HT1080 (cell line): ENCODE measurements at places on chromosomes 5 and 9.

- DNase-seq, result peak; percentile 63
Observed at GRCh38 chr9:14428781-14429230, 114.9 kb upstream of the NFIB start.

GRCh38 chr5:174291162-174291561, 245.7 kb downstream of the NSG2 start:
- no peak for DNase-seq

GRCh38 chr5:158990979-158991775, 108.5 kb downstream of the EBF1 start:
- DNase-seq, result no peak

- no peak for DNase-seq
Observed at GRCh38 chr5:152274224-152274623, 130.9 kb downstream of the NMUR2 start.

DNA sequence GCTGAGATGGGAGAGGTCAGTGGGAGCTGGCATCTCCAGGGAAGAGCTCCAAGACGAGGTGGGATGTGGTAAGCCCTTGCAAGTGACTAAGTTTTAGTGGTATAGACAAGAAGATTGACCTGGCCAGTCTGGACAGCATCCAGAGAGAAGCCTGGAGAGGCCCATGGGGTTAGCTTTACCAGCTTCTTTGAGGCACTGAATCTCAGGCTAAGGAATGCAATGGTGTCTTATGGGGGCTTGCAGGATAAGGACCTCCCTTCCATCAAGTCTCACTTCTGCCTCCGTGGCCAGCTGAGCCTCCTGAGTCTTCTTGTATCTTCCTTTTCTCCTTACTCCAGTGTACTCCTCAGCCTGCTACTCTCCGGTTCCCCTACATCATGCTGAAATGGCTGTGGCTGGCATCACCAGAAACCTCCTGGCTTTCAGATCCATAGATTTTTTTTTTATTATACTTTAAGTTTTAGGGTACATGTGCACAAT, 56.5 kb upstream of the JADE2 start:
- DNase-seq, result peak; percentile 24

- no peak for DNase-seq
Observed at GRCh38 chr5:14251733-14252132, 108.6 kb downstream of the TRIO start.

DNA sequence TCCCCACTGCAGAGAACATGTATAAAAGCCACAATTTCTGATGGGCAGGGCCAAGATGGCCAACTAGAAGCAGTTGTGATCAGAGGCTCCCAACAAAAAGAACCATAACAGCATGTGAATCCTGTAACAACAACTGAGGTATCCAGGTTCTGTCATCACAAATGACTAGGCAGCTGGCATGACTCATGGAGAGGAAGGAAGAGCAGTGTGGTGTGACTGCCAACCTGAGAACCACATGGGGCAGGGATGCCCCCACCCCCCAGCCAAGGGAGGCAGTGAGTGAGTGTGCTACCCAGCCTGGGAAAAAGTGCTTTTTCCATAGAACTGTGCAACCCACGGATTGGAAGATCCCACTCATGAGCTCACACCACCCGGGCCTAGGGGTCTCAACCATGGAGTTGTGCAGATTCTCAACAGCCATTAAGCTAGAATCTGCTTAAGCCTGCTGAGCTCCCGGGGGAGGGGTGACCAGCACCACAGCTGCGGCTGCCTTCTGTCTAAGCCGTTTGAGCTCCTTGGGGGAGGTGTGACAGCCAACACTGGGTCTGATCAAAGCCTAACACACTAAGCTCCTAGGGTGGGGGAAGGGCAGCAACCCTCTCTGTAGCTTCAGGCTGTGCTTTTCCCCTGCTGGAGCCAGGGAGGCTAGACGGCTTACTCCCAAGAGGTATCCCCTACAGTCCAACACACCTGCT, 80.1 kb upstream of the DMAC1 start:
- peak; percentile 92 for DNase-seq

DNA sequence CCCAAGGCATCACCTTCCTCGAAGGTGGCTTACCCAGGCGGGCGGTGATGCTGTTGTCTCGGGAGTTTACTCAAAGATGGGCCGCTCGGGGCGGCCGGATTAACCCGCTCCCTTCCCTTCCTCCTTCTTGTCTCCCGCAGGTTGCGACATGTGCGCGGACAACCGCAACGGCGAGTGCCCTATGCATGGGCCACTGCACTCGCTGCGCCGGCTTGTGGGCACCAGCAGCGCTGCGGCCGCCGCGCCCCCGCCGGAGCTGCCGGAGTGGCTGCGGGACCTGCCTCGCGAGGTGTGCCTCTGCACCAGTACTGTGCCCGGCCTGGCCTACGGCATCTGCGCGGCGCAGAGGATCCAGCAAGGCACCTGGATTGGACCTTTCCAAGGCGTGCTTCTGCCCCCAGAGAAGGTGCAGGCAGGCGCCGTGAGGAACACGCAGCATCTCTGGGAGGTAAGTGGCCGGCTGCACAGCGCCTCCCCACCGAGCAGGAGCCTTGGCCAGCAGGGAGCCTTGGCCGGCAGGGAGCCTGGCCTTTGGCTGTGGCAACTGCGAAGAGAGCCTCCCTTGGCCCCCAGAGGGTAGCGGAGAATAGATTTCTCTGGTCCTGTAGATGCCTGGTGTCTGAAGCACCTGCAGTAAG, 10.6 kb downstream of the PRDM6 start:
- no peak for DNase-seq

DNA sequence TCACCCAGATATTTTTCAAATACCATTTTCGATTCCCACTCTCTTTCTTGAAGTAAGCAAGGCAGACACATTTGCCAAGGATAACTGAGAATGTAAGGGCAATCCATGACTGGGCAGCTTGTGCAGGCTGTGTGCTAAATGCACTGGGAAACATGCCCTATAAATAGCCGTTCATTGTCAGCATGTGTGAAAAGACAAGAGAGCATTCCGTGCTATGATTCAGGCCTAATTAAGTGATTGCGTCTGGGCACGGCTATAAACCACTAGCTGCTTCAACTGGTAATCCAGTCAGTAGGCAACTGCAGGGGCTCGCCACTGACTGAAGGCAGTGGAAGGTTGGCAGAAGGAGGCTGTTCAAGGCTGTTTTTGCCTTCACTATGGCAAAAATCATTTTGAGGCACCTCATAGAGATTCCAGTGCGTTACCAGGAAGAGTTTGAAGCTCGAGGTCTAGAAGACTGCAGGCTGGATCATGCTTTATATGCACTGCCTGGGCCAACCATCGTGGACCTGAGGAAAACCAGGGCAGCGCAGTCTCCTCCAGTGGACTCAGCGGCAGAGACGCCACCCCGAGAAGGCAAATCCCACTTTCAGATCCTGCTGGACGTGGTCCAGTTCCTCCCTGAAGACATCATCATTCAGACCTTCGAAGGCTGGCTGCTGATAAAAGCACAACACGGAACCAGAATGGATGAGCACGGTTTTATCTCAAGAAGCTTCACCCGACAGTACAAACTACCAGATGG, at the start of gene HSPB3:
Gene HSPB3, plus strand, starts transcription at position 287 of the 745 bp plus-strand sequence. Its CDS starts 91 bp downstream, at position 378.
- DNase-seq, result no peak

DNA sequence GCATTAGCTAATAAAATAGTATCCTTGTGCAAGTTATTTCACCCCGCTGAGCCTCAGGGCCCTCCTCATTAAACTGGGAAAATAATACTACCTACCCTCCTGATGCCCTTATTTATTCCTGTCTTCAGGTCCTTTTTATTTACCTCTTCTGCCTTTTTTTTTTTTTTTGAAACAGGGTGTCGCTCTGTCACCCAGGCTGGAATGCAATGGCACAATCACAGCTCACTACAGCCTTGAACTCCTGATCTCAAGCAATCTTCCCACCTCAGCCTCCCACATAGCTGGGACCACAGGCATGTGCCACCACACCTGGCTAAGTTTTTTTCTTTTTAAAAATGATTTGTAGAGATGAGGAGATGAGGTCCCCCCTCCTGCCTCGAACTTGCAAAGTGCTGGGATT, 20.9 kb downstream of the HBEGF start:
- DNase-seq, result no peak

- peak; percentile 57 for DNase-seq
Observed at GRCh38 chr9:2727966-2728613, 10.8 kb downstream of the KCNV2 start.

- DNase-seq, result no peak
Observed at GRCh38 chr5:160382346-160382745, 11.9 kb upstream of the C1QTNF2 start.

GRCh38 chr5:154071799-154072413, 33.1 kb downstream of the MFAP3 start:
- no peak for DNase-seq

GRCh38 chr9:121610638-121610953, 40.8 kb upstream of the DAB2IP start:
- DNase-seq, result no peak

DNA sequence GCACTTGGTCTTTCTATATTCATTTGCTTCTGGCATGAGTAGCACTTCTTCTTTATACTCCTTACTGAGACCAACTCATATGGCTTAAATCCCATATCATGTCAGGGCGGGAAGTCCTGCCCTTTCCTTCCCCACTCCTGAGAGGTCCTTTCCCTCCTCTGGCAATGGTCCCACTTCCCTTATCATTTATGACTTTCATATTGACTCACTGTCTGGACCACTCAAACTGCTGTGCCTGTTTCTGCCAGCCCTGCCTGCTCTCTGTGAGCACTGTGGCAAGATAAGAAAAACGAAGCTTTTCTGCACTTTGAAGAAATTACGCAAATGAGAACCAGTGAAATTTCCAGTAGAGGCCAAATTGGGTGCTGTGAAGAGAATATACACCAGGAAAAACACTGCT, 58.1 kb downstream of the ZNF474 start:
- peak; percentile 24 for DNase-seq

DNA sequence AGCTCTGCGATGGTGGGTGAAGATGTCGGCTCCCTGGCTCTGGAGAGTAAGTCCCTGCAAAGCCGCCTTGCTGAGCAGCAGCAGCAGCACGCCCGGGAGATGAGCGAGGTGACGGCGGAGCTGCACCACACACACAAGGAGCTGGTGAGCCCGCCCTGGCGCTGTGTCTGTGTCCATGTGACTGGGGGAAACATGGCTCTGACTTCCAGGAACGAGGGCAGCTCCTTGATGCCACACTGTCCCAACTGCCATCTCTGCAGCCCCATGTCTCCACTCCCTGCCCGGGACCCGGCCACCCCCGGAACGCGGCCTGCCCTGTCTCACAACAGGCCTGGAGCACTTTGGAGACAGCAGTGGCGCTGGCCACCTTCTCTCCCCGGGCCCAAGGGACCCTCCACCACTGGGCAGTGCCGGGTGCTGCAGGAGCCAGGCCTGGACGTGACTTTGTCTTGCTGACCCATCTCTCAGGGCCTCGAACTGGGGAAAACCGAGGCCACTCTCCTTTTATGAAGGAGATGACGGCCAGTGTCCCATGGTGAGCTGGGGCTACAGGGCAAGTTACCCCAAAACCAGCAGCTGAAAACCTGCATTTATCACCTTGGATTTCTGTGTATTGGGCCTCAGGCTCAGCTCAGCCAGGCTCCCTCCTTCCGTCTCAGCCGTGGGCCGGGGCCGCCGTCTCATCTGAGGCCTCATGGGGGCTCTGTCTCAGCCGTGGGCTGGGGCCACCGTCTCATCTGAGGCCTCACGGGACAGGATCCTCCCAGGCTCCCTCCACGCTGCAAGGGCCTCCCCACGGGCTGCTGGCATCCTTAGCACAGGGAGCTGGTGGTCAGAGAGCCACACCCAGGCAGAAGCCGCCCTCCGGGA, 28.6 kb downstream of the CEP72 start:
- no peak for DNase-seq

DNA sequence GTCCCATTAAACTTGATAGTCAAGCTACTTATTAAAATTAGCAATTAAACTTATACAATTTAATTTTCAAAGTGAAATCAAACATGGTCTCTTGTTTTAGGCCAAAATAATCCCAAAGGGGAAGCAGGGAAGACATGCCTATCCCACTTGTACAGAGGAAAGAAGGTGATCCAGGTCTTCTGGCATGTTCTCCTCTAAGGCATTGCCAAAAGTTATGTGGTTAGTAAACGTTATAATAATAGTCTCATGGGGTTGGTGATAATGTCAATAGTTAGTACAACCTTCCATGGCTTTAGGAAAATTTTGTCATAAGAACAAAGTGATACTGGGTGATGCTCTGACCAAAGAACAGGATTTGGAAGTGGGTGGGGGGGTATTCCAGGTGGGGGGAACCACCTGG, 52.8 kb downstream of the ROR2 start:
- DNase-seq, result no peak

DNA sequence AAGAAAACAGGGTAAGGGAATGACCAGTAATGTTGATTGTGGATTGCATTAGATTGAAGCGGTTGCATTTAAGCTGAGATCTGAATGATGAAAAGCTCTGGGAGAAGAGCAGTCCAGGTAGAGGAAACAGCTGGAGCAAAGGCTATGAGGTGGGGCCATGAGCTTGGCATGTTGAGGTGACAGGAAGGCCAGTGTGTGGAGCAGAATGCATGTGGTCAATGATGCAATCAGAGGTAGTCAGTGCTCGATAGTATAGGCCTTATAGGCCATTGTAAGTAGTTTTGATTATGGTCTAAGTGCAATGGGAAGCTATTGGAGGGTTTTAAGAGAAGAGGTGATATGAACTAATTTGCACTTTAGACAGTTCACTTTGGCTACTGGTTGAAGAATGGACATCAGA, 270.4 kb downstream of the ARHGAP26 start:
- DNase-seq, result no peak

GRCh38 chr9:85036496-85036895, 367.0 kb downstream of the NTRK2 start:
- DNase-seq, result no peak

DNA sequence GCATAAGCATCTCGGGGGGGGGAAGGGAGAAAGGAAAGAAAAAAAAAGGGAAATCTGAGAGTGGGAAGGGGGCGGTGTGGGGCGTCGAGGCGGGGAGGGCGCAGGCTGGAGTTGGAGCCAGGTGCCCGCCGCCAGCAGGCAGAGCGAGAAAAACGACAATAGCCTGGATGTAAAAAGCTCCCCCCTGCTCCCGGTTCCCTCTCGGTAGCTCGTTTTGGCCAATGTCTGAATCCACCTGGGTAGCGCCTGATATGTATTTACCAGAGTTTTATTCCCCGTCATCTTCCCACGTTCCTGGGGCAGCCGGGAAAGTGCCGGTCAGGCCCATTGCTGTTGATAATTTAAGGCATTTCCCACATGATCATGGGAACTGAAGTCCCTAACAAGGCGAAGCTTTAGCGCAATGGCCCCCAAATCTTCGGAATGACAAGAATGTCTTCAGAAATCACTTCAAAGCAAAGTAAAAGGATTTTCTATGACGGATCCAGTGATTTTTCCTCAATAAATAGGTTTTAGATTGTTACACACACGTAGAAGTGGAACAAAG, 3.0 kb upstream of the OTP start:
- DNase-seq, result no peak

DNA sequence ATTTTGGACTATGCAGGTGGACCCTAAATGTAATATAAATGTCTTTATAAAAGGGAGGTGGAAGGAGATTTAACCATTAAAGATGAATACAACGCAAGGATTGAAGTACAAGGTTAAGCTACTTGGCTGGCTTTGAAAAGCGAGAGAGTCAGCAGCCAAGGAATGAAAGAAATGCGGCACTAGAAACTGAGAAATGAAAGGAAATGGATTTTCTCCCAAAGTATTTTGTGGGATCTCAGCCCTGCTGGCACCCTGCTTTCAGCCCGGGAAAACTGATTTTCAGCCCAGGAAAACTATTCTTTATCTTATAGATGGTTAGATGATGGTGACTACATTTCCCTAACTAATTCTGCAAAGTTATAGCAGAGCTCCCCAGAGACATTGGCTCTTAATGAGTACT, 1349.6 kb upstream of the C9orf72 start:
- DNase-seq, result no peak
